Fibroblast of skin of abdomen (primary cell): ENCODE measurements at places on chromosomes 4 and X.

DNA sequence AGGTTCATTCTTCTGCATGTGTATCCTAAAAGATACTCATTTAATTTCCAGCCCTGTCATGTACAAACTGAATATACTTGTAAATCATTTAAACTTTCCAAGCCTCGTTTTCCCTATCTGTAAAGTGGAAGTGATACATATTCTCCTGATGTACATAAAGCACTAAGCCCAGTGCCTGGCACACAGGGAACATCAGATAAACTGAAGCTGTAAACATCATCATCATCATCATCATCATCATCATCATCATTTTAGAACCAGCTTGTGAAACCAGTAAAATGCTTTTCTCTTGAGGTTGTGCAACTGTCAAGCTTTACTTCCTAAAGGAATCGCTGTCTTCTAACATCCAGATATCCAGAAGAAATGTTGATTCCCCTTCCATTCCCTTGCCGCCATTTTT is 83.3 kb upstream of the ANXA3 start:
- DNase-seq: no peak

GRCh38 chrX:2501559-2502102 is 855 bp upstream of the DHRSX start:
- no peak for DNase-seq

GRCh38 chr4:17058536-17058915 is 160.1 kb upstream of the LDB2 start:
- DNase-seq: peak; percentile 61

DNA sequence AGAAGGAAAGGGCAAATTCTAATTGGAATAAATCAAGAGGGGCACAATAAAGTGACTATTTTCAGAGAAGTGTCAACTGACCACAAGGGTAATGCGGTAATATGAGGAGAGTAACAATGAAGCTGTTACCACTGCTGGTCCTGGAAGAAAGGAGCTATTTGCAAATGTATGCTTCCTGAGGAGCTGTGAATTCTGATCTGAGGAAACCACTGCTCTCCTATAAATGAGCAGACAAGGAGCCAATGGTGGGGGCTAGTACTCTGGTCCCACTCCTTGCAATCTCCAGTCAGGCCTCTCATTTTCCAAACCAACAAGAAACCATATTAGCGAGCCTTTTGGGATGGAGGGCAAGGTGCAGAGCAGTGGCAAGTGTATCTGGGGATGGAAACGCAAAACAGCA is 770.2 kb downstream of the FSTL5 start:
- no peak for DNase-seq

- no peak for DNase-seq
Measured at GRCh38 chr4:41975341-41975740, 6.2 kb upstream of the DCAF4L1 start.

DNA sequence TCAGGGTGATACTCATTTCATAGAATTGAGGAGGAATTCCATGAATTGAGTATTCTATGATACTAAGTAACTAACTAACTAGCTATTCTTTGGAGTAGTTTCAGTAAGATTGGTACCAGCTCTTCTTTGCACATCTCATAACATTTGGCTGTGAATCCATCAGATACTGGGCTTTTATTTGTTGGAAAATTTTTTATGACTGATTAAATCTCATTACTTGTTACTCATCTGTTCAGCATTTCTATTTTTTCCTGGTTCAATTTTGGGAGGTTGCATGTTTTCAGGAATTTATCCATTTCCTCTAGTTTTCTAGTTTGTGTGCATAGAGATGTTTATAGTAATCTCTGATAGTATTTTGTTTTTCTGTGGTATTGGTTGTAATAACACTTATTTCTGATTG is 70.8 kb upstream of the FREM3 start:
- DNase-seq: no peak

DNA sequence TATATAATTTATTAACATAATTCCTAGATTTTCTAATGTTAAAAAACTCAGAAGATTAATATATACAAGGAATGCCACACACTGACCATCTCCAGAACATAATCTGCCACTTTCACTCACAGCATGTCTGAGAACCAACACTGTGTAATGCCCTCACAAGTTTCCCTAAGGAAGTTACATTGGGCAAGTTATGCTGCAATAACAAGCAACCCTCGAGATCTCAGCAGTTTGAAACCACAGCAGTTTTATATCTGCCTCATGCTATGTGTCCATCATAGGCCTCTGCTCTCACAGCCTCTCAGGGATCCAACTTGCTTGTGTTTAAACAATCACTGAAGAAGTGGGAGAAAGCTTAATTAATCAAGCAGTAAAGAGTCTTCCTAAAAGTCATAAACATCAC is 250.0 kb upstream of the SLC7A11 start:
- DNase-seq: no peak

DNA sequence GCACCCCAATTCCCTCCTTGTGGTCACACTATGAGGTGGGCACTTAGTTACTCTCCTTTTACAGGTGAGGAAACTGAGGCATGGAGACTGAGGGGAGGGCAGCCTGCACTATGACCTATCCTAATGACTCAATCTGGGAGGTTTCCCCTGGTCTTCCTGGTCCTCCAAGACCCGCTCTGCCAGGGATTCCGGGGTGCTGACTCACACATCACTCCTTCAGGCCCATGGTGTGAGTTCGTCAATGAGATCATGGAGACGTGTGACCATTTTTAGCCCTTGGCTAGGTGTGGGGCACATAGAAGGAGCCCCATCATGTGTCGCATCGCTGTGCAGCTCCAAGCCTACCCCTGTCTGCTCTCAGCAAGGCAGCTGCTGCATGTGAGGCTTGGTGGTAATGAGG is 32.4 kb upstream of the BCOR start:
- DNase-seq: peak; percentile 60
